ENCODE measurements at places on chromosomes 4 and X.
A peak's percentile ranks its signal among the peaks of the same experiment; 100 is the strongest.

DNA sequence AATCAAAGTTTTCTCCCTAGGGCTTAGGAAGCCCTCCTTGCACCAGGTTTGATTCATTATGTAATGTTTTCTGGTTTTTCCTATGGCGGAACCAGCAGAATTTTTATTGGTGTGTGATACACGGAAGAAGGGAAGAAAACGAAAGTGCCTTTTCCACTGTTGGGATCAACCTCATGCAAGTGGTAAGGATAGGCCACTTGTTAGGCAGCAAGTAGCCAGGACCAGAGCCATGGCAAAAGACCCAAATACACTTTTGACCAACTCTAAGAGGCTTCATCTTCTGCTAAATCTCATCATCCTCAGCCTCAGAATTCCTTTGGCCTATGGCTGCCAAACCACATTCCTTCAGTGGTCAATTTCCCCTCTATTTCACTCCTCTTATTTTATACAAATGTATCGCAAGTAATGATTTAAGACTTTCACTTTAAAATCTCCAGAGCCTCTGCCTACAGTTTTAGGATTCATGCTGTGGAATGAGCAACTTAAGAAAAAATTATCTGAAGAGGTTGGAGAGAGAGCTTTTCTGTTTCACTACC lies 21.2 kb downstream of the PPAT start:
- DNase-seq, result no peak

- no peak for DNase-seq
Measured at GRCh38 chrX:51407520-51408409, 75.1 kb downstream of the NUDT10 start.

- no peak for DNase-seq
Measured at GRCh38 chrX:83508006-83508405, at the start of gene POU3F4. TSS of gene POU3F4 (plus strand) at chrX:83508290. CDS start at chrX:83508325, 35 bp downstream.

DNA sequence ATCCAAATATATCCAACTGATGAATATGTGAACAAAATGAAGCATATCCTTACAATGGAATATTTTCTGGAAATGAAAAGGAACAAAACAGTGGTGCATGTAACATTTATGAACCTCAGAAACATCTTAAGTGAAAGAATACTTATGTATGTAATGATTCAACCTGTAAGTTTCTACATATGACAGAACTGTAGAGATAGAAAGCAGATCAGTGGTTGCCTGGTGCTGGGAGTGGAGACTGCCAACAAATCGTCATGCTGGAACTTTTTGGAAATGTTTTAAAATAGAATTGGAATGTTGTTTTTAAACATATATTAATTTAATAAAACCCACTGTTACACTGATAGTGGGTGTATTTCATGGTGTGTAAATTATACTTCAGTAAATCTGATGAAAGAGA lies 667.5 kb downstream of the RAPGEF2 start:
- no peak for DNase-seq

DNA sequence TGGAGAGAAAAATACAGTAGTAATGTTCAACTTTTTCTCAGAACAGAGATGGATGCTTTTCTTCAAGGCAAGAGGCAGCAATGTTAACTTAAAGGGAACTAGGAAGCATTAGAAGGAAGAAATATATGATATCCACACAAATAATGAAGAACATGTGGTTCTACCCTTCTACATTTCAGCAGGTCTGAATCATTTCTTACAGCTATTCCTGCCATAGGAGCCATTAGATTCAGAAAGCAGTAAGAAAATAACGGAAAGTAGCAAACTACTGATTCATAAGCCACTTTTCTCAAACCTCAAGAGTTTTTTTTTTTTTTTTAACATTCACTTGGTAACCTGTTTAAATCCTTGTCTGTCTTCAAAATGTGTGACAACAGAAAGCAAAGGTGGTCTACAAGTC lies 1251.6 kb upstream of the AGA start:
- DNase-seq, result no peak

GRCh38 chr4:11081006-11081405 lies 347.7 kb downstream of the HS3ST1 start:
- no peak for DNase-seq

DNA sequence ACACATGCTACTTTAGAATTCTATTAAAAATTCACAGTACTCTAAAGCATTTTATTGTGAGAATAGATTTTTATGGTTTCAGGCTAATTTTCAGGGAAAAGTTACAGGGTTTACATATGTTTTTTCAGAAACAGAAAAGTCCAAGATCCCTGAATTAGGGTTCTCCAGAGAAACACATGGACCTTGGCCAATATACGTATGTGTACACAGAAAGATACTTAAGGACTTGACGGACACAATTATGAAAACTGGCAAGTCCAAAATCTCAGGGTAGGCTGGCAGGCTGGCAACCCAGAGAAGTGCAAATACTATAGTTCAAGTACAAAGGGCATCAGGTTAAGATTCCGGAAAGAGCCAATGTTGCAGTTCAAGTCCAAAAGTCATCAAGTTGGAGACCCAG lies 1897.8 kb upstream of the PCDH10 start:
- DNase-seq, result no peak

DNA sequence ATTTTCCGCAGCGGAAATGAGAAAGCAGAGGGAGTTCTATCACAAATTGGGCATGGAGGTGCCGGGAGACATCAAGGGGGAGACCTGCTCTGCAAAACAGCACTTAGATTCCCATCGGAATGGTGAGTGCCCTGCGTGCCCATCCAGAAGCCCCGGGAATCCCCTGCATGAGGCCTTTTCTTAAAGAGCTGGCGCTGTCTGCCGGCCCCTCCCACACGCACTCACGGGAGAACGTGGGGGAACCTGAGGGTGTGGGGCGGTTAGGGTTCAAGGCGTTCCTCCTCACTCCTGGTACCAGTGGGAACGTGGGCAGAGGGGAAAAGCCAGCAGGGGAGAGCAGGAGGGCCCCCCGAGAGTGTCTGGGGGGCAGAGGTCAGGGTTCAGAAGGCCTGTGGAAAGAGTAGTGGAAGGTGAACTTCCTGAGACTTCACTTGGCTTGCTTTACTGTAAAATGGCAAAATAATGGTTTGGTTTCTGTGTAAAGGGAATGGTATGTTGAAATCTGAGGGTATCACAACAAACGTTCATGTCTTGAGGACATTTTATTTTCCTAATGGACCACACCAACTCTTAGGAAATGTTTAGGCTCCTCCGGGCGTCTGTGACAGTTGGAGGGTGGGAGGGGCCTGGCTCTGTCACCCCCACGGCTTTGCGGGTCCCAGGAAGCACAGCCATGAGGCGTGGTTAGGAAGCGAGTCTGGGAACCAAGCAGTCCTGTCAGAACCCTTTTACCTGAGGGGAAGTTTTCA lies 38.0 kb downstream of the PCGF3 start:
- no peak for DNase-seq

DNA sequence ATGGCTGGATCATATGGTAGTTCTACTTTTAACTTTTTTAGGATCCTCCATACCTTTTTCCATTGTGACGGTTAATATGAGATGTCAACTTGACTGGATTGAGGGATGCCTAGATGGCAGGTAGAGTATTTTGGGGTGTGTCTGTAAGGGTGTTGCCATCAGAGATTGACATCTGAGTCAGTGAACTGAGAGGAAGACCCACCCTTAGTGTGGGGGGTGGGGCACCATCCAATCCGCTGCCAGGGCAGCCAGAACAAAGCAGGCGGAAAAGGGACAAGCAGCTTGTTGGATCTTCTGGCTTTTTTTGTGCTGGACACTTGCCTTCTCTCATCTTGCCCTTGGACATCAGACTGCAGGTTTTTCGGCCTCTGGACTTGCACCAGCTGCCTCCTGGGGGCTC lies 168.5 kb upstream of the CXCL13 start:
- no peak for DNase-seq

DNA sequence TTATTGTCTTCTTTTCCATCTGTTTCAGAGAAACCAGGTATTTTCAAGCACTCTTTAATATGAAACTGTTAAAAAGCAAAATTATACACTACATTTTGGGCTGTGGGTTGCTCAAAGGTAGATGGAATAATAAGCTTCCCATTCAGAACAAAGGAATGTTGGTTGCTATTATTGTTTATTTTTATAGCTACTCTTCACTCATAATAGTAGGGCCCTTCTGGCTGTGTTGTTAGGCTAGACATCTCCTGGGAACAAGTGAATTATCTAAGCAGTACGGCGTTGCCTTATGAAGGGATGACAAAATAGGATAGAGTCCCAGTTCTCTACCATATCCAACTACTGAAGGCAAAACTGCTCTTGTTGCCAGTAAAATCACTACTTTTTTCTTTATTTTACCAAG lies 34.2 kb downstream of the TENM3 start:
- DNase-seq, result no peak

GRCh38 chr4:85209161-85209560 lies 242.7 kb upstream of the WDFY3 start:
- DNase-seq, result peak; percentile 30

DNA sequence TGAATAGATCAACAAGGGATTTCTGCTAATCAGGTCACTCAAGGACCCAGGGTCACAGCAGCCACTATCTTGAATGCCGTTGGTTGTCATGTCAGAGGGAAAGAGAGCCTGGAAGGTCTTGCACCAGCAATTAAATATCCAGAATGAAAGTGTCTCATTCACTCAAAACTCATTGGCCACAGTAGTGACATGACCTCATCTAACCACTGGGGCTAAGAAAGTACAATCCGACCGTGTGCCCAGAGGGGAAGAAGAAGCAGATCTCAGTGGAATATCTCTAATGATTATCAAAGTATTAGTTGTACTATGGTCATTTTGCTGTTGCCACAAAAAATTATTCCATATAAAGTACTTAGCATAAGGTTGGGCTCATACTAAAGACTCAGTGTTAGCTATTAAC lies 210.0 kb downstream of the QDPR start:
- no peak for DNase-seq
